ENCODE measurements at places on chromosomes 7 and 10.

DNA sequence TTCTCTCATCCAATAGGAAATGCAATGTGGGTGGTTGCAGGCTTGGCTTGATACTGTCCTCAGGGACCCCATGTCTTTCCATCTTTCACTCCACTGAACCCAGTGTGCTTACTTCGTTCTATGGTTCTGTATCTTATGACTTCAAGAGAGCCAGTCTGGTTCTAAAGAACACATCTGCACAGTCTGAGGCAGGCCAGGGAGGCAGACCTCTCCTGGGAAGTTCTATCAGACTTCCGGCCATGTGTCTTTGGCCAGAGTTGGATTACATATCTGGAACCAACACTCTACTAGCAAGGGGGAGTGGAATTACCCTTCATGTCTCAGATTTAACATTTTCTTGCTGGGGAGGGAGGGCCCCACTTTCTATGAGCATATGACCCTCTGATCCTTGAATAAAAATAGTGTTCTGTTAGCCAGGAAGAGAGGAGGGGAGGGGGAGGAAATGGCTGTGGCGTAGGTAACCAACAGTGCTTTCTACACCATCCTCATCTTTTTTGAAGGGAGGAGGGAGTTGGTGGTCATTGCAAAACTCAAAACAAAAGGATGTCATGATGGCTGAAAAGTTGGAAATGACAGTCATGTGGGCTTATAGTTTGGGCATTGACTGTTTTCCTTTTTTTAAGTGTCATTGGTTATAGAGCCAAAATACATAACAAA is 370.2 kb downstream of the GATA3 start:
- H3K4me3 ChIP-seq, result no peak overlapping the region
- no peak for DNase-seq
- H3K27ac ChIP-seq, result no peak overlapping the region

DNA sequence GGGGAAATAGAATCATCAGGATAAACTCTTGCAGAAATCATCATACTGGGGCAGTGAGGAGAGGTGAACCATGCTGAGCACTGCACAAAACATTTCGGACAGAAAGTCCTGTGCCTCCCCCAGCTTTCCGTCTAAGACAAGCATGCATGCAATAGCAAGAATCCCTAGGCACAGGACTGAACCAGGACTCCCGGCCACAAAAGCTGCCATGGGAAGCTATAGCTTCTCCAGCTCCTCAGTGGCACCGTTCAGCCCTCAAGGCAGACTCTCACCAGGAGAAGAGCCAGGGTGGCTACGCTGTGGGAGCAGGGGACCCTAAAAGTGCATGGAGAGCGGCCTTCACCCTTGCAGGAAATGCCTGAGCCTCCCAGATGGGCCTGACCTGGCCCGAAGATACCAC is 70.8 kb downstream of the ASB13 start:
- H3K4me1 ChIP-seq, result peaks cover 60% of the 10 kb centered on the region
- H3K27ac ChIP-seq, result peak overlapping the region; percentile 75
- H3K36me3 ChIP-seq, result no peaks in the 10 kb centered on the region
- peak overlapping the region; percentile 68 for H3K4me3 ChIP-seq
- peaks cover 5% of the 10 kb centered on the region for H3K27me3 ChIP-seq

GRCh38 chr7:116530107-116530820 is 5.4 kb downstream of the CAV1 start:
- no peak overlapping the region for H3K4me3 ChIP-seq
- H3K36me3 ChIP-seq, result no peaks in the 10 kb centered on the region
- DNase-seq, result no peak
- peaks cover 38% of the 10 kb centered on the region for H3K27me3 ChIP-seq
- H3K4me1 ChIP-seq, result peaks cover 4% of the 10 kb centered on the region

- no peak overlapping the region for H3K4me3 ChIP-seq
- H3K36me3 ChIP-seq, result no peaks in the 10 kb centered on the region
These were observed 85.4 kb downstream of the MKX start for GRCh38 chr10:27660268-27660667.

GRCh38 chr7:18390535-18390907 is 105.0 kb upstream of the HDAC9 start:
- H3K4me1 ChIP-seq, result peaks cover 13% of the 10 kb centered on the region
- H3K36me3 ChIP-seq, result no peaks in the 10 kb centered on the region
- H3K27me3 ChIP-seq, result peaks cover 7% of the 10 kb centered on the region
- no peak overlapping the region for H3K27ac ChIP-seq
- DNase-seq, result no peak

DNA sequence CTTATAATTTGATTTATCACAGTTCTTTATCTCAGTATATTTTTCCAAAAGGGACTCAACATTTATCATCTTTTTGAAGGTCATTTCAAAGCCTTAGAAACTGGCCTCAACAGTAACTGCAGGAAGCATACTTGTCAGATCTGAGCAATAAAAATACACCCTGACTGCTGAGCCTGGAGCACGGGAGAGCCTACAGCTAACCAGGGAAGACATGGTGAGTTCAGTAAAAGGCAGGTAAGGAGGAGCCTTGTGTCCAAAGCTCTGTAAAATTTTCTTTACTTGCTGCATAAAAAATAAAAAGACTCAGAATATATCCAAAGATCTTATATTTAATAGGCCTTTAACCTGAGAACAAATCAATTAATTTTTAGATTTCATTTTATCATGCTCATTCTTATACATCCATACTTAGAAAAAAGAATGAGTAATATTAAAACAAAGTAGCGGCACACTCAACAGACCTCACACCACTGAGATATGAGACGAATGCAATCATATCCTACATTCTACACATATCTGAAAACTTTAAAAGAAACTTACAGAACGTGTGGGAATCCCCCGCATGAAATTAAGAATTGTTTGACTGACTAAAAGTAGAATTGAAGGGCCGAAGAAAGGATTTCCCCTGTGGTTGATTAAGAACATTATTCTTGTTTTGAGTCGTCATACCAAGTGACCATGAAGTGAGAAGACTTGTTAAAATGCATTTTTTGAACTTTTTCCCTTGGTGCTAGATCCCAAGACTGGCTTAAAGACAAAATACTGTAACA is 296.4 kb upstream of the MKLN1 start:
- H3K27me3 ChIP-seq, result no peaks in the 10 kb centered on the region
- DNase-seq, result no peak
- H3K27ac ChIP-seq, result no peak overlapping the region

DNA sequence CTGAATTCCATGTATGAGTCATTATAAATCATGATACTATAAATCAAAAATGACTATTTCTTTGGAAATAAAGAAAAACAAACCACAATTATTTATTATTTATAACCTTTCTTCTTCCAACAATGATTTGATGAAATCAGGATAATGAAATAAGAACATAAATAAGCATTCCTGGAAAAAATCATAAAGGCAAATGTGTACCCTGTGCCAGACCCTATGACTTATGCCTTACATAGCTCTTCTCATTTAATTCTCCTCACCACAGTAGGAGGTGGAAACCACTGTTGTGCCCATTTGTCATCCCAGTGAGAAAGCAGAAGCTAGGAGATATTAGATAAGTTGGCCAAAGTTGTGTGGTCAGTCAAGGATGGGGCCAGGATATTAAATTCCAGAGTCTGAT is 255.1 kb downstream of the DOCK4 start:
- H3K4me3 ChIP-seq, result no peak overlapping the region
- no peak overlapping the region for H3K27ac ChIP-seq
- H3K27me3 ChIP-seq, result no peaks in the 10 kb centered on the region
- no peak for DNase-seq

- no peak overlapping the region for H3K27ac ChIP-seq
- H3K27me3 ChIP-seq, result peaks cover 34% of the 10 kb centered on the region
- no peaks in the 10 kb centered on the region for H3K4me1 ChIP-seq
- no peak overlapping the region for H3K4me3 ChIP-seq
- no peak for DNase-seq
These were observed 71.5 kb upstream of the ADO start for GRCh38 chr10:62732841-62733653.

- no peak for DNase-seq
- H3K27ac ChIP-seq, result no peak overlapping the region
- H3K4me1 ChIP-seq, result peaks cover 15% of the 10 kb centered on the region
- no peaks in the 10 kb centered on the region for H3K36me3 ChIP-seq
- H3K4me3 ChIP-seq, result no peak overlapping the region
These were observed 85.9 kb downstream of the FRMD4A start for GRCh38 chr10:14244801-14245211.

GRCh38 chr7:4960363-4960762 is 1.4 kb upstream of the MMD2 start:
- H3K27me3 ChIP-seq, result peaks cover 43% of the 10 kb centered on the region
- H3K4me1 ChIP-seq, result peaks cover 5% of the 10 kb centered on the region
- H3K27ac ChIP-seq, result no peak overlapping the region
- no peak overlapping the region for H3K4me3 ChIP-seq
- no peaks in the 10 kb centered on the region for H3K36me3 ChIP-seq

GRCh38 chr7:115289971-115290370 is 368.1 kb downstream of the MDFIC start:
- H3K4me1 ChIP-seq, result no peaks in the 10 kb centered on the region
- H3K4me3 ChIP-seq, result no peak overlapping the region
- no peak for DNase-seq
- H3K27me3 ChIP-seq, result no peaks in the 10 kb centered on the region
- H3K36me3 ChIP-seq, result no peaks in the 10 kb centered on the region

DNA sequence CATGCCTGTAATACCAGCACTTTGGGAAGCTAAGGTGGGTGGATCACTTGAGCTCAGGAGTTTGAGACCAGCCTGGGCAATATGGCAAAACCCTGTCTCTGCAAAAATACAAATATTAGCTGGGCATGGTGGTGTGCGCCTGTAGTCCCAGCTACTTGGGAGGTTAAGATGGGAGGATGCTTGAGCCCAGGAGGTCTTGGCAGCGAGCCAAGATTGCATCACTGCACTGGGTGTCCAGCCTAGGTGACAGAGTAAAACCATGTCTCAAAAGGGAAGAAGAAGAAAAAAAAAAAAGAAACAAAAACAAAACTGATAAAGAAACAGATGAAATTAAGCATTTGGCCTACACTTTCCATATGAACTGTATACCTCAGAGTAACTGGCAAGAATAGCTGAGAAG is 319.2 kb downstream of the PARD3 start:
- H3K27me3 ChIP-seq, result no peaks in the 10 kb centered on the region
- DNase-seq, result no peak
- H3K27ac ChIP-seq, result no peak overlapping the region
- H3K4me1 ChIP-seq, result peaks cover 18% of the 10 kb centered on the region

DNA sequence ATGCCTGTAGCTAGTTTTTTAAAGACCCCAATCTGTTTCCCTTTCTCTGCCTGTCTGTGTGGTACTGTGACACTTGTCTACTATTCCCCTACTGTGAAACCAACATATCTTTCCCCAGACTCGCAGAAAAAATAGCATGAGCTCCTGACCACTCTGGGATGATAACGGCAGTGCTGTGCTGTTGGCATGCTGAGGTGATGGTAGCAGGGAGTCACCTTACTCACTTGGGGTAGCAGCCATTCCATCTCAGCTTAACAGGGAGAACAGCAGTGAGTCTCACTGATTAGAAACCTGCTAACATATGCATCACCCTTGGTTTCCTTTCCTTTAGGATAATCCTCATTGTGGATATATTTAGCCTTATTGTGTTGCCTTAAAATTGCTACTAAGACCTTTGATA is 469.6 kb upstream of the FZD8 start:
- no peak overlapping the region for H3K4me3 ChIP-seq
- peaks cover 3% of the 10 kb centered on the region for H3K4me1 ChIP-seq

- H3K4me1 ChIP-seq, result no peaks in the 10 kb centered on the region
- no peak overlapping the region for H3K4me3 ChIP-seq
- H3K27ac ChIP-seq, result no peak overlapping the region
- DNase-seq, result no peak
These were observed 133.3 kb upstream of the HGF start for GRCh38 chr7:81903115-81903514.

Data from type B pancreatic cell (in vitro differentiated cells).